PC-3 (cell line): ENCODE measurements at places on chromosomes 16 and 17.

DNA sequence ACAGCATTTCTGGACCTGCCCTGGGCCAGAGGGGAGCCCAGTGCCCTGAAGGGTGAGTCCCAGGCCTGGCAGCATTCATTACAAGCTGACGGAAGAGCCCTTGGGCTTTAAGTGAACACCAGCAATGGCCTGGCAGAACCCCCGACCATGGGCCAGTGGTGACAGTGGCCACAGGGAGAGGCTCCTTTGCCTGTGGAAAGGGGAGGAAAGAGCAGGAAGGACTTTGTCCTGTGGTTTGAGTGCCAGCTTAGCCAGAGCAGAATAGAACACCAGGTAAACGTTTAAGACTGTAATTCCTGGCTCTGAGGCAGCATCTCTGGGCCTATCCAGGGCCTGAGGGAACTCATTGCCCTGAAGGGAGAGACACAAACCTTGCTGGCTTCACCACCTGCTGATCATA, 34.3 kb upstream of the ATP2C2 start:
- DNase-seq: no peak

DNA sequence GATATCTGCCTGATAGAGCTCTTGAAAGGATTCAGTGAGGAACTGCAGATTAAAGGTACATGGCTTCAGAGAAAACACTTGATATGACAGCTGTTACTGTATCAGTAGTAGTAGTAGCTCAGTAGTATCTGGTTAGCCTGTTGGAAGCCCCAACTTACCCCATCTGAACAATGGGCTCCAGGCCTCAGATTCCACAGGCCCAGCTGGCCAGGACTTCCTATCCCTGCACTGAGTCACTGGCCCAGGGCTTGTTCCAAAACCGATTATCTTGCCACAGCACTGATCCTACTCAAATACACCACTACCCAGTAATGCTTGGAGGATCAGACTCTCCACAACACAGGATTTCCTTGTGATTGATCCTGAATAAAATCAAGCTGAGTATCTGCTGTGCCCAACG, 32.6 kb downstream of the DCUN1D3 start:
- DNase-seq: no peak

GRCh38 chr17:15913826-15914225, 31.1 kb upstream of the ADORA2B start:
- no peak for DNase-seq

DNA sequence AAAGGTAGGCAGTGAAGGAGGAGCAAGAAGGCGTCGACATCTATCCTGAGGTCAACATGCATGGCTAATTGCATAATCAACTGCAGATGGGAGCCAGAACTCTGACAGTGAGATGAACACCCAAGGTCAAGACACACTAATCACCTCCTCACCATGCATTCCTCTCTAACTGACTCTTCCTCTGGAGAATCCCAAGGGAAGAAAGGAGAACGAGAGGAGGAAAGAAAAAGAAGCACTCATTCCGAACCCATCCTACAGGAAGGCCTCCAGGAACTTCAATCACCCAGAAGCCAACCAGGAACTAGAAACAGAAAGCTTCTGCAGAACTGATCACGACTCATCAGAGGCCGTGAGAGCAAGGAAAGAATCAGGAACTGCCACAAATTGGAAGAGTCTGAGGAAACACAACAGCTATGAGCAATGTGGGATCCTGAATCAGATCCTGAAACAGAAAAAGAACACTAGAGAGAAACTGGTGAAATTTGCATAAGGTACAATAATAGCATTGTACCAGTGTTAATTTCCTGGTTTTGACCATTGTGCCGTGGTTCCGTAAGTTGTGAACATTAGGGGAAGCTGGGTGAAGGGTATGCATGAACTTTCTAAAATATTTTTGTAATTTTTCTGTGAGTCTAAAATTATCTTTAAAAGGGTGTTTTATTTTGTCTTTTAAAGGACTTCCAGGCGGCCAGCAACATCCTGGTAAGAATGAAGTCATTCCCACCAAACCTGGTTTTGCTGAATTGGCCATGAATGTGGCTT, 10.0 kb upstream of the BEAN1 start:
- peak; percentile 59 for DNase-seq

GRCh38 chr17:67801626-67802175, 23.6 kb upstream of the BPTF start:
- peak; percentile 23 for DNase-seq

GRCh38 chr16:83951544-83951943, 1.5 kb upstream of the OSGIN1 start:
- DNase-seq: no peak

- DNase-seq: peak; percentile 79
Measured at GRCh38 chr16:19715566-19715965, 2.5 kb downstream of the KNOP1 start.

GRCh38 chr16:87582216-87582965, 19.9 kb upstream of the JPH3 start:
- no peak for DNase-seq

- no peak for DNase-seq
Measured at GRCh38 chr17:49645654-49646053, 32.2 kb downstream of the SPOP start.
